Posterior cingulate gyrus (tissue), 11 donors: ENCODE measurements at places on chromosomes 6 and 20.

- DNase-seq = no peak
These were observed 83.4 kb downstream of the MAP7 start for GRCh38 chr6:136466777-136467176.

DNA sequence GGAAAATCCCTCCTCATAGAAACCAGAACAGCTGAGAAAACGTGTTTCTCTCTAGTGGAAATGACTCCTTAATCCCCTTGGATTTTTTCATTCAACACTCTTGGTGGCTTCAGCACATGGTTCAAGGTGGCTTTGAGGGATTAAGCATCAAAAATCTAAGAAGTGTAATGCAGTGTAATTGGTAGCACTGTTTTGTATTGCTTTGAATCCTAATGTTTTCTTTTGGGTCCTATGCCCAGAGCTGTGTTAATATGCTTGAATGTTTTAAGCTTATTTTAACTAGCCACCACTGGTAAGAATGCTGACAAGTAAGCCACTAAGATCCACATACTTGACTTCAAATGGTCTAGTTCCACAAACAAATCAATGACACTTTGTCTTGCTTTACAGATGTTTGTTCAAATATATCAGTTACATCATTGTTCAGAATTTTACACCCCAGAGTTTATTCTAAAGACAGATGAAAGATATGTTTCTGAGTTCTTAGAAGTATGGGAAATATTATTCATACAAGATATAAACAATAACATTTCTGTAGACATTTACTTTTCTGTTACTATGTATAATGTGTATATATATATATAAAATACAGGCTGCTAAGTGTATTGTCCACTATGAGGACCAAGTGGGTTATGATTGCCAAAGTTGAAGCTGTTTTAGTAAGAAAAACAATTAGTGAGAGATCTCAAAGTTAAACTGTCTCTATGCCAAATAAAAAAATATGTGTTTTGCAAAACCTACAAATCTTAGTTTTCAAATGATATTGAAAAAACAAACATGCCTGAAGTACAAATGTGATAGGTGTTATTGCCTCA is 220.8 kb downstream of the OGFRL1 start:
- no peak for DNase-seq

- DNase-seq = no peak
These were observed 97.2 kb downstream of the SPTLC3 start for GRCh38 chr20:13105864-13106457.

DNA sequence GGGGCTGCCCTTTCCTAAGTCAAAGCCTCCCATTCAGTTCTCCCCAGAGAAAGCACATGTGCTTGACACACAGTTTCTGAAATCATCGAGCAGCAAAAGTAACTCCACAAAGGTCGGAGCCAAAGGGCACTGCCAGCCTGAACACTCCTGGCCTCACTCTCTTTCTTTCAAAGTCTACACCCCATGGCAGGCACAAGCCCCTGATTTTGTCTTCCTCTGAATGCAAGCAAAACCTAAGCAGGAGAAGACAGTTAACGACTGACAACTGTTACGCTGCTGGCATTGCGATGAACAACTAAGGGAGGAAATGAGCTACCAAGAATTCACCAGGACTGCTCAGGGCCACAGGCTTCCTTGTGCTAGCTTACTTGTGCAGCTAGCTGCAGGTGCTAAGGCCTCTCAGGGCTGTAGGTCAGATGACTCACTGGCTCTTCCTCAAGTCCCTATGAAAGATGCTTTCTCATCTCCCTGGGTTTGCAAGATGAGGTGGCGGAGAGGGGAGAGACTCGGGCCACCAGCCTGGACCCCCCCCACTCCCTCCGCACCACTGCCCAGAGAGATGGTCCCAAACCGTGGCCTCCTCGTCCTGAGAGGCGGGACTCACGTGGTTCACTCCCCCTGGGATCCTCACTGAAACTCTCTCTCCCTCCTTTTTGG is 208.2 kb downstream of the DLL1 start:
- peak; percentile 43 for DNase-seq

DNA sequence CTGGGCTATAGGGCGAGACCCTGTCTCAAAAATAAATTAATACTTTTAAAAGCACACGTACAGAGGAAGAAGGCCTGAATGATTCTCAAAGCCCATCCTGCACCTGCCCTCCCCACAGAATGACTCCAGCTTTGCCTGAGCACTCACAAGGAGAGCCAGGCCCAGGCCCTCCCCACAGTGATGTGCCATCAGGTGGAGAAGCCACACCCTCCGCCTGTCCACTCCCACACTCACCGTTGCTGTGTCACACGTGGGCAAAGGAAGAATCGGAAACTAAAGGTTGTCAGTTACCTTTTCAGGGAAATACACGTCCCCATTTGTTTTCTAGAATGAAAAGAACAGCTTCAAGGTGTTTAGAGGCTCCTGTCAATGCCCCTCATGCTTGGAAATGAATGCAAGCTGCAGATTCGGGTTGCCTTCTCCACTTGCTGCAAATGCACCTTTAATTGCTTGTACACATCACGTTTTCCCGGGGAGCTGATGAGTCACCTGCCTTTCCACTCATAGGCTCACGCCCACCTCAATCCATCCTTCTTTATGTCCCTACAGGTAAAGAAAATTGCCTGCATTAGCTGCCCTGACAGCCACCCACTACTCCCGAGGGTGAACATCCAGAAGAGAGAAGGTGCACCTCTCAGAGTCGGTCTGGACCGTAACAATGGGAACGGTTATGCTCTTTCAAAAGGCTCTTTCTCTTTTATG is 45.5 kb upstream of the AFDN start:
- DNase-seq = no peak

DNA sequence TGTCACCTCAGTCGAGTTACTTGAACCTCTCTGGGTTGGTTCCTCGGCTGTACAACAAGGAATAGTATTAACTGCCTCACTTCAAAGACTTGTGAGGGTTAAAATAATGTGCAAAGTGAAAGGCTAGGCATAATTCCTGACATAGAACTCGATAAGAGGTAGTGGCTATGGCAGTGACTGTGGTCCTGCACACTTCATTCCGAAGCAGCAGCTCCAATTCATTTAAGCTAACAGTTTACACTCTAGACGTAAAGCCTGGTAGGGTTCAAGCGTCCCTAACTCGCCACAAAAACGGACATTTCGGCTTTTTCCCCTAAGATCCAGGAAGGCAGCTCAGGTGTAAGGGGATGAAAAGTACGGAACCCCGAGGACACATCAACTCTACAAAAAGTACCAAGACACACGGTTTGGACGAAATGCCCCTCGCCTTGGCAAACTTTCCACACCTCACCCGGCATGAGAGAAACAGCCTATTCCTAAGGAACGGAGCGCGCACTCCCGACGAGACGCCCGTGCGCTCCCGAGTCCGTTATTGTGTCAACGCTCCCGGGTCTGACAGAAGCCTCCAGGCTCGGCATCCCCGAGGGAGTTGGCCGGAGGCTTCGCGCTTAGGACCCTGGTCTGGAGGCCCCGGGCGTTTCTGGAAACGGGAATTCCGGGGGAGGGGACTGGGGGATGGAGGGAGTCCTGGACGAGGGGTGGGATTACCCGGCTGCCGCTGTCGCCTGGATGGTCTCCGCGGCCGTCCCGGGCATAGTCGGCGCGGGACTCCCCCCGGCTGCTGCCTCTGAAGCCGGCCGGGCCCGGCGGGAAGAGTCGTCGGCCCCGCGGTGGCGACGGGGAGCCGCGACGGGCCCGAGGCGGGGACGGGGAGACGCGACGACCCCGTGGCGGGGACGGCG is 937 bp downstream of the ZNF318 start:
- peak; percentile 22 for DNase-seq

DNA sequence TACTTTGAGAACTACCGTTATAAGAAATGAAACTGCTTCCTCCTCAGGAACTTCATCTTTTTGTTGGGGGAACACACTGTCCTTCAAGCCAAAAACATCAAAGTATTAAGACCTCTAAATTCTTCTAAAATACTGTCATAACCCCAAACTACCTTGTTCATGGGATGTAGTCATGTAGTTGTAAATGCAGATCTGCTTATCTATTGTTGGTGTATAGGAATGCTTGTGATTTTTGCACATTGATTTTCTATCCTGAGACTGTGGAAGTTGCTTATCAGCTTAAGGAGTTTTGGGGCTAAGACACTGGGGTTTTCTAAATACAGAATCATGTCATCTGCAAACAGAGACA is 282.9 kb upstream of the RUNX2 start:
- DNase-seq = no peak

GRCh38 chr6:54238396-54238795 is 69.8 kb upstream of the TINAG start:
- no peak for DNase-seq

DNA sequence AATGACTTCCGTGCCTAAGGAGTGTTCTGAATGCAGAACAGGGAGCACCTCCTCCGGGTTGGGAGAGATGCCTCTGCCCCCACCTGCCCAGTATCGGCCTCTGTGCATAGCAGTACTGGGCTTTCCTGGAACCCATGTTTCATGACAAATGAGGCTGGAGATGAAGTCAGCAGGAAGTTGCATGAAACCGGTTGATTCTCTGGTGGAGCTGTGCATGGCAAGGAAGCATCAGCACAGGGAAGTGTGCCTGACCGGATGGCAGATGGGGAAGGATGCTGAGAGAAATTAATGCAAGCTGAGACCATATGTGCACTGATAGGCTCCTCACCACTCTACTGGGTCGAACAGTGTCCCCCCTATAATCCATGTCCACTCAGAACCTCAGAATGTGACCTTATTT is 155.5 kb downstream of the CDH26 start:
- DNase-seq = no peak

DNA sequence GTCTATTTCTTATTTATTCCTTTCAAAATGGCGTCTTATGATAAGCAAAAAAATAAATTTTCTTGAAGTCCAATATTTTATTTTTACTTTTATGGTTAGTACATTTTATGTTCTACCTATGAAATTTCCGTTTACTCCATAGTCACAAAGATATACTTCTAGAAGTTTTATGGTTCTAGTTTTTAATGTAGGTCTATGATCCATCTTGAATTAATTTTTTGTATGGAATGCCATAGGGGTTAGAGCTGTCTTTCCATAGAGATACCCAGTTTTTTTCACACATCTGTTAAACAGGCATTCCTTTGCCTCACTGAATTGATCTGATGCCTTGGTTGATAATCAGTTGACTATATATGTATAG is 24.9 kb upstream of the ASIP start:
- DNase-seq = no peak

DNA sequence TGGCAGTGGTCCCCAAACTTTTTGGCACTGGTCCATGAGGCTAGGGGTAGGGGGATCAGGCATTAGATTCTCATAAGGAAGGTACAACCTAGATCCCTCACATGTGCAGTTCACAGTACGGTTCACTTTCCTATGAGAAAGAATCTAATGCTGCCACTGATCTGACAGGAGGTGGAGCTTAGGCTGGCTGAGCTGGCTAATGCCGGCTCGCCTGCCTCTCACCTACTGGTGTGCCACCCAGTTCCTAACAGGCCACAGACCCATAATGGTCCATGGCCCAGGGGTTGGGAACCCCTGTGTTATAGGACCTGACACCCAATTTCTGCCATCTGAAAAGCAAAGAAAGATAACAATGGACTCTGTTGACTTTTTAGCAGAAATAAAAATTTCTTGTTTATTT is 199.6 kb downstream of the GMPR start:
- DNase-seq = no peak

- DNase-seq = no peak
These were observed 23.9 kb upstream of the VEGFA start for GRCh38 chr6:43746071-43746470.

- no peak for DNase-seq
These were observed 864 bp upstream of the PKIG start for GRCh38 chr20:44581515-44581914.

DNA sequence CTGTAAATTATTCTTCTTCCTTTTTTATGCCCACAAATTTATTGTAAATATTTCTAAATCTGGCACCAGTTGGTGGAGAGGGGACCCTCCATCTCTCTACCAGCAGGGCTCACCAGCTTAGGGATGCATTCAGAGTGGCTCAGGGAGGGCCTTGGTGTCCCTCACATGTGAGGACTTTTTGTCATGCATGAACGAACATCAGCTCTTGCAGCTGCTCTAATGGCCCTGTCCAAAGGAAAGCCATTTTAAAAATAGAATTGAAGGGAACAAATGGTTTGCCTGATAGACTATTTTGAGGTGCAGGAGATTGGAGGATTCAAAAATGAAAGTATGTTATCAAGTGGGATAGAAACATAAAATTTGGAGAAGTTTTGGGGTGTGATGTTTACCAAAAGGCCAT is 37.5 kb upstream of the KLHL31 start:
- no peak for DNase-seq

DNA sequence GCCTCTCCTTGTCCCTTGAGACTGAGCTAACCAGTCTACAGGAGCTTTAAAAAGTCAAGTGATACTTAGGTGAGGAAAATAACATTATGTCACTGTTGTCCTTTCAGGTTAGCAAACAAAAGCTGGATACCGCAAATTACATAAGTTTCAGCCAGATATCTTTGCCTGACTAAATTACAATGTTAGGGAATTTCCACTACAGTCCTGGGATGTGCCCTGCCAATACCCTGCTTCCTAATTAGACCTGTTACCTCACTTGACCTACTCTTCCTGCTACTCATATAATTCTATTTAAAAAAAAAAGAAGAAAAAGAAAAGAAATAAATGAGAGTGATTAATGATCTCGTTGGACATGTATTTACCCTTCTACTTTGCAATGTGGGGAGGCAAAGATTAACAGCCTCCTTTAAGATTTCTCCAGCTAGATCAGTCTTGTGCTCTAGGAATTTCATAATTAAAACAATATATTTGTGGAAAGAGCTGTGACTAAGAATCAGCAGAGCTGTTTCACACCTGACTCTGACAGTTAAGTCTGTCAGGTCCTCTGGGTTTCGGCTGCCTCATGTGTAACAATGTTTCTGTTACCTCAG is 318.9 kb downstream of the HDGFL1 start:
- no peak for DNase-seq

DNA sequence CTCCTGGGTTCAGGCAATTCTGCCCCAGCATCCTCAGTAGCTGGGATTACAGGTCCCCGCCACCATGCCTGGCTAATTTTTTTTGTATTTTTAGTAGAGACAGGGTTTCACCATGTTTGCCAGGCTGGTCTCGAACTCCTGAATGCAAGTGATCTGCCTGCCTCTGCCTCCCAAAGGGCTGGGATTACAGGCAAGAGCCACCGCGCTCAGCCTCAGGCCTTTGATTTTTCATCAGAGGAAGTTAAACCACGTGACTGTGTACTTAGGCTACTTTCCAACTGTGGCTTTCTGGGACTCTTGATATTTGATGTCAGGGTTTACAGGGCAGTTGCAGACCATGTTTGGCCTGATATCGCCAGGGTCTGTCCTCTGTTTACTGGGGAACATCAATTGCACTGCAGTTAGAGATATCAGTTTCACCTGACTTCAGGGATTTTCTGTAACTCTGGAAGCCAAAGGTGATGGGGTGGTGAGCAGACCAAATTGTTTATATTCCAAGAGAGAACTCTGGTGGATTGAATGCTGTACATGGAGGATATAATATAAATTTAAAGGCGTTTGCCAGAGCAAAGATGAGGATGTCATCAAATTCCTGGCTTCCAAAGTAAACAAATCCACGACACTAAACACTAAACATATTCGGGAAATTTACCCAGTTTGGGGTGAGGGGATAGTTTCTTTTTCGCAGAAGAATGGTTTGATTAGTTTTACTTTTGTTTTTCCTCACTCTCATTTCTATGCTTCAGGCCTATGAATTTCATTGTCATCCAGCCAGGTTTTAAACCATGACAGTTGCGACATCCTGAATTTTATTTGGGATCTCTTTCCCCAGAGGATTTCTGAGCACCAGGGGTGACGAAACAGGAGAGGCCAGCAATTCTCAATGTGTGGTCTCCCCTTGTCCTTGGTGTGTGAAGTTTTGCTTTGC is 4.2 kb downstream of the PSMF1 start:
- no peak for DNase-seq
